ENCODE measurements at places on chromosomes 6 and 20.

DNA sequence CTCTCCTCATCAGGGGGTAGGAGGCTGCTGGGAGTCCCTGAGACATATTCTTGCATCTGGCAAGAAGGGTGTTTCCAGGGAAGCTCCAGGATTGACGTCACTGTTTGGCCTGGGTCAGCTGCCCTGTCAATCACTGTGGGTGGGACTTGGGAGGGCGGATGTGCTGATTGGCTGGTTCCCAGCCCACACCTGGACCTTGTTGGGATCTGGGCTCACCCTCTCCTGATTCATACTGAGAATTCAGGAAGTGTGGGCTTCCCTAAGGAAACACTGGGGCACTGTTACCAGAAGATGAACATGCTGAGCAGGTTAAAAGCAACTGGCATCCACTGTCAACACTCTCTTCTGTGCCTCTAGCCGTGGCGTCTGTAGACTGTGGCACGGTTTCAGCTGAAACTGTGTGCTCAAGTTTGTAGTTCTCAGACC, 36.5 kb downstream of the CDH26 start:
- DNase-seq = no peak

DNA sequence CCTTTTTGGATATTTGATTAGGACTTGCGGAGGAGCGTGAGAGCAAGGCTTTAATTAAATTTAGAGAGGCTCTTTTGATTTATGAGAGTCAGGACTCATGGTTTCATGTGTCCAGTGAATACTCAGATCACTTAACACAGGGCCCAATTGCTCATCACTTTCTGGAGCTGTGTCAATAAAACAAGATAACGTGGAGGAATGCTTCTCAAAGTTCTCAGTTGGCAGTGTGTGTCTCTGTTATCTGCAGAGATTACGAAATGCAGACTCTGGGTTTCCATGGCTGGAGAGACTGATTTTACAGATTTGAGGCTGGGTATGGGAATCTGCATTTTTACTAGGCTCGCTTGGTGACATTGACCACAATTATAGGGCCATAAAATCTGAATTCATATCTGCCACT, 335.8 kb upstream of the FLRT3 start:
- DNase-seq = no peak

- DNase-seq = no peak
These were observed 199.0 kb downstream of the DLL1 start for GRCh38 chr6:170091639-170092579.

GRCh38 chr6:98469141-98469540, 365.2 kb upstream of the POU3F2 start:
- no peak for DNase-seq

DNA sequence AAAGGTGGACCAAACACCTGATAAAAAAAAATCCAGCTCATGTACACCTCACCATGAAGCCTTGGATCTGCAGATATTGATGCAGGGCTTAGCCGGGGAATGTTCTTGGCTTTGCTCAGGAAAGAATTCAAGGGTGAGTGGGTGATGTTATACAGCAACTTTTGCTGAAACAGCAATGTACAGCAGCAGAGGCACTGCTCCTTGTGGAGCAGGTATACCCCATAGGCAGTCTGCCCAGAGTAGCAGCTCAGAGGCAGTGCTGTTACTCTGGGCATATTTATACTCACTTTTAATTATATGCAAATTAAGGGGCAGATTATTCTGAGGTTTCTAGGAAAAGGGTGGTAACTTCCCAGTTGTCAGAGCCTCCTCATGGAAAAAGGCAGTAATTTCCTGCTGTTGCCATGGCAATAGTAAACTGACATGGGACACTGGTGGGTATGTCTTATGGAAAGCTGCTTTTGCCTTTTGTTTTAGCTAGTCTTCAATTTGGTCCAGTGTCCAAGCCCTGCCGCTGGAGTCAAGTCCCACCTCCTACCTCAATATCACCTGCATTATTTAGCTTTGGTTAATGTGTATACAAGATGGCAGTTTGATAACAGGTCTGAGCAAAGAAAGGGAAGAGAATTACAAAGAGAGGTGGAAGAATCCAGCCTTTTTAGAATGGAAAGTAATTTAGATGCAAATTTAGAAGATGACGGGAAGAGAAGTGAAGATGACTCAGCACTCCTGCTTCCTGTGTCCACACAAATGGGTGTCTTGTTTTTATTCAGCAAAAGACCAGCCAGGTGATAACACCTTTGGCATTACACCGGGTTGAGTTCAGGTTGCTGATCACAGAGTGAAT, 110.1 kb upstream of the JAG1 start:
- no peak for DNase-seq

- no peak for DNase-seq
These were observed 133.7 kb downstream of the LY86 start for GRCh38 chr6:6722195-6722594.

GRCh38 chr6:10579803-10580202, 58.7 kb downstream of the GCNT2 start:
- no peak for DNase-seq

DNA sequence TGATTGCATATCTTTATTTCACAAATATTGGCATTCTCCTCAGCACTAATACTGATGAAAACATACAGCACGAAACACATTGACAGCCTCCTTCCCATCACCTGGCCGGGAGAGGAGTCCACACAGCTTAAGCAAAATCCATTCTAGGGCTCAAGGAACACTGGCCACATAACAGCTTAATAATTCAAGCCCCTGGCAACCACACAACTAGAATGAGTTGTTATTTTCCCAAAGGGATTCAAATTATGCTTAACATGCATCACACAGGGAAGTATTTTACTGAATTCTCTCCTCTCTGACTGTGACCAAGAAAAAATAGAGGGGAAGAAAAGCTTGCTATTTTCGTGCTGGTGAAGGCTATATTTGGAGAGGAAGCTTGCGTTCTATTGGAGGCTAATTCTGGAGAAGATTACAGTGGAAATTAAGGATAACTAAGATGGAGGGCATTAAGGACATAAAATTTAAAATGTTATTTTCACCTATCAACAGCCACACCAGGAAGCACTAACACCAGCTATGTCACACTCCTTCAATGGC, 198.5 kb downstream of the ADGRG6 start:
- no peak for DNase-seq

- DNase-seq = no peak
These were observed 27.0 kb downstream of the NUP153 start for GRCh38 chr6:17679726-17680125.

DNA sequence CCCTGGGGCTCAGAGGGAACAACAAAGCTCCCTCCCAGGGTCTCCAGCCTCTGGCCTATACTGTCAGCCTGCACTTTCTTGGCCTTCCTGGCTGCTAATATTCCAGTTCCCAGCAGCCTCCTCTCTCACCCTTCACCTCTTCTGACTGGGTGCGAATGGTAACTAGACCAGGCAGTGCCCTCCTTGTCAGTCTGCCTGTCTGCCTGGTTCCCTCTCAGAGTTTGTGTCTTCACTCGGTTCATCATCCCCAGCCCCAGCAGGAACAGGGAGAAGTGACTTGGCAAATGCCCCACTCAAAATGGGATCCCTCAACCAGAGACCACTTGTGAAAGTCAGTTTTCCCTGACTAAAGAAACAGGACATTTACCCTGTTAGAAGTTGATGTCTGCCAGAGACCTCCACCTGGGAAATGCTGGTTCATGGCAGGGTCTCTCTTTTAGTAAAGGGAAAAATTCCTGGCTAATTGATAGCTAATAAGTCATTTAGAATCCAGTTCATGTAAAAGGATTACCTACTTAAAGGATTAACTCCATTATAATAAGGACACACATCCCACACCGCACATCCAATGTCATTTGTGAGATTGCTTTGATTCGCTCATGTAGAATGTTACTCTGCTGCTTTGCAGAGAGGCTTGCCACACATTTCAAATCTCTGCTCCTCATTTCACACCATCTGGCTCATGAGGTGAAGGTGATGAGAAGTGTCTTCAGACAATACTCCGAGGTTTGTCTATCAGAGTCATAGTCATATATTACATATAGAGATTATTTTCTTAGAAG, 18.6 kb upstream of the MICB start:
- no peak for DNase-seq

DNA sequence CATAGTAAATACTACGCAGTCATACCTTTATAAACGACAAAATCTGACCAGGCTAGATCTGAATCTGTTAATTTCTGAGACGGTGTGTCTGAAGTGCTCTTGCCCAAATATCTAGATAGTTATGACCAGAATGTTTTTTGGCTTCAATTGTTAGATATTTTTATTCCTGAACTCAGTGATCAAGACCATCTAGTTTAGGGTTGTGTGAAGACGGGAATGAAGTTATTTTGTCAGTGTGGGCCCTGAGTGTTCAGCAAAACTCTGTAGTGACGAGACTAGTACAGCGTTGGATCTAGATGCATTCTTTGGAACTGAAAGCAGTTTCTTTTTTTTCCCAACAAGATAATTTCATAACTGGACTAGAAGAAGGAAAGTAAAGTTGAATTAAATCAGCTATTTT, 3.1 kb downstream of the STXBP5 start:
- no peak for DNase-seq

GRCh38 chr6:116395647-116396046, 24.9 kb downstream of the DSE start:
- no peak for DNase-seq

DNA sequence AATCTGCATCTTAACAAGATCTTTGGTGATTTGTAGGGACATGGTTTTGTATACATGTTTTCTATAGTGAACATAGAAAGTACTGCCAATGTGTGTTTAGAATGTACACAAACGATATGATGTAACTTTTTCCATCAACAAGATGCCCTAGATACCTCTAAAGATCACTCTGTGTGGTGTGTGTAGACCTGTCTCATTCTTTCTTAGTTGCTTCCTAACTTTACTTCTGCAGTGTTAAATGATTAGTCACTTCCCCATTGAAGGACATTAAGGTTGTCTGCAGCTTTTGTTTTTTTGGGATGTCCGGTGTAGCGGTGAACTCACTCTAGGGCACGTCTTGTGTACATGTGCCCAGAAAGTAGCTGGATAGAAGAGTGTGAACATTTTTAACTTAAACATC, 35.9 kb downstream of the CDYL start:
- no peak for DNase-seq

DNA sequence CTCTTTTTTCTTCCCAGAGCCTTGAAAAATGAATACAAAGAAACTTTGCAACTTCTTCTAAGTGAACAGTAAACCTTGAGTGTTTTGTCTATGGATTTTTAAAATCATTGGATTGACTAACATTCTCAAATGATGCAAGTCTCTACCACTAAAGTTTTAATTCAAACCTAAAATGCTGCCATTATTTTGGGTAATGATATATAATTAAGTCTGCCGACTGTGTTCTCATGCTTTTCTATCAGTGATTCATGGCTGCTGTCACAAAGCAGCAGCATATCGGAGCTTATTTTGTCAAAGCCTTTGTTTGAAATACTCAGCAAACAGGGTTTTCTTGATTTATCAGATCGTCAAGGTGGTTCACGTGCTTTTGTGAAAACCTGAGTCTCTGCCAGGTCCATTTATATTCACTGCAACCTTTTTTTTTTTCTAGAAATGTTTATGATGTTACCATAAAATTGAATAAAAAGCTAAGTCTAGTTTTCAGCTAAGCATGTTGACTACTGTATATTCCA, 96.3 kb downstream of the GJA1 start:
- DNase-seq = no peak

DNA sequence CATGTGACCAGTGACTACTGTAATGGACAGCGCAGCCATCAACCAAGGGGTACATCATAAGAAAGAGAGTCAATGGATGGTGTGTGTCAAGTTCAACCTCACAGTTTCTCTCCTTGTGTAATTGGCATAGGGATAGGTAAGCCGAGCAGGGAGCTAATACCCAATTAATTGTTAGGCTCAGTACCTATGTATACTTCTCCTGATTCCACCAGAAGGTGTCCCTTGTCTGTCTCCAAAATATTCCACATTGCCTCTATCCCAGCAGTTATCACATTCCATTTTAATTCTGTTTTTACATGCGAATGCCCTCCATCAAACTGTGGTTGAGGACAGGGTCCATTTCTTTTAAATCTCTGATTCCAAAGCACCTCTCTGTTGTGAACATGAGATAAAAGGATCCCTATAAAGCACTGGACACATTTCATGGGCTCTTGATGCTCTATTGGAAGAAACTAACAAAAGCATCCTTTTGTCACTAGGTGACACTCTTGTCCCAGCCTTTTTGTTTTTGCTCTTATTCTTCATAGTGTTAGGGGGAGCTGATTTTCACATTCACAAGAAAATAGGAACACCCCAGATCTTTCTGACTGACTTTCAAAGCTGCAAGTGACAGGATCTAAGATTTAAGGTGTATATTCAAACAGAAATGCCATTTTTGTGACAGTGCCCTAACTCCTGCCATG, 38.9 kb downstream of the FBXO9 start:
- DNase-seq = no peak

DNA sequence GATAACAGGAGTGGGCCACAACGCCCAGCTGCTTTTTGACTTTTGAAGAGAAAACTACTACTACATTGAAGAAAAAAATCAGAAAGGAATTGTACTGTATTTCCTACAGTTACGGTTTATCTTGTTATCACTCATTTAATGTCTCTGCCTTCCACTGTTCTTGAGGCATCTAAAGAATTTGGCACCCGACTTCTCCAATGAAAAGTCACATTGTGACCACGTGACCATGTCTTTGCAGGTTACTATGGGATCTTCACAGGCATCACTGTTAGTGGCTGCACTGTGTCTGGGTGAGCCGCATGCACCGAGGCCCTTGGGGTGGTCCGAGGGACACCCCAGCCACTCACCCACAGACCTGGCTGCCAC, 26.8 kb downstream of the RRBP1 start:
- no peak for DNase-seq

- no peak for DNase-seq
These were observed 50.0 kb downstream of the RTN4IP1 start for GRCh38 chr6:106579281-106579680.

DNA sequence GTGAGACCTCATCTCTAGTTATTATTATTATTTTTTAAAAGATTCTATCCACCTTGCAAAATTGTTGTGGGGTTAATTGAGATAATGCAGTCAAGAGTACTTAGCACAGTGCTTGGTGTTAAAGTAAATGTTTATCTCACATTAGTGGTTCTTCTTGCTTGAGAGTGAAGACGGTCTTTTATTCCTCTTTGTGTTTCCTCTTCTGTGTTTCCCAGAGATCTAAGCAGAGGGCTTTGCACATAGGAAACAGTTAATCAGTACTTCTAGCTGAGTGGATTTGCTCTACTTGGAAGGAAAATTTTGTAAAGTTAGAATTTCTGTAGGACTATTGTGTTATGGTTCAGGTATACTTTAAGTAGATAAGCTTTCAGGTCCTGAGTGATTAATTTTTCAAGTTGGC, 3.5 kb downstream of the ARMC2 start:
- DNase-seq = no peak
